ENCODE measurements at places on chromosomes 12 and 14.

GRCh38 chr12:43580601-43581000 lies 28.6 kb upstream of the ADAMTS20 start:
- DNase-seq, result no peak

GRCh38 chr12:109729371-109729781 lies 15.8 kb downstream of the FAM222A start:
- DNase-seq, result no peak

- DNase-seq, result no peak
Measured at GRCh38 chr12:6958609-6959057, 7.5 kb downstream of the PTPN6 start.

DNA sequence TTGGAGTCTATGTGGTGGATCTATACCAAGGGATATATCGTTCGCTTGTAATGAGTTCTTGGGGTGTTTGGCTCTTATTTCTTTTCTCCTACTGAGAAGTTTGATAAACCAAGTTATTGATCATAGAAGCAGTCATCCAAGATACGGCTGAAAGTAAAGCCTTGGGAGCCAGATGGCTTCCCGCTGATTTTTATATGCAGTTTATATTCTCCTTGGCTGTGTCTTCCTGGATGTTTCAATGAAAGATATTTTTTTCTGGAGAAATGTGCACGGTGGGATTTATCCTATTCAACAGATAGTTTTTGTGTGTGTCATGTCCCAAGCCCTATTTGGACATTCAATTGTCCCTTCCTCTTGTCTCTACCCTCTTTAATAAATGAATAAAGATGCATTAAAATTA lies 289.0 kb downstream of the ERC1 start:
- DNase-seq, result no peak

DNA sequence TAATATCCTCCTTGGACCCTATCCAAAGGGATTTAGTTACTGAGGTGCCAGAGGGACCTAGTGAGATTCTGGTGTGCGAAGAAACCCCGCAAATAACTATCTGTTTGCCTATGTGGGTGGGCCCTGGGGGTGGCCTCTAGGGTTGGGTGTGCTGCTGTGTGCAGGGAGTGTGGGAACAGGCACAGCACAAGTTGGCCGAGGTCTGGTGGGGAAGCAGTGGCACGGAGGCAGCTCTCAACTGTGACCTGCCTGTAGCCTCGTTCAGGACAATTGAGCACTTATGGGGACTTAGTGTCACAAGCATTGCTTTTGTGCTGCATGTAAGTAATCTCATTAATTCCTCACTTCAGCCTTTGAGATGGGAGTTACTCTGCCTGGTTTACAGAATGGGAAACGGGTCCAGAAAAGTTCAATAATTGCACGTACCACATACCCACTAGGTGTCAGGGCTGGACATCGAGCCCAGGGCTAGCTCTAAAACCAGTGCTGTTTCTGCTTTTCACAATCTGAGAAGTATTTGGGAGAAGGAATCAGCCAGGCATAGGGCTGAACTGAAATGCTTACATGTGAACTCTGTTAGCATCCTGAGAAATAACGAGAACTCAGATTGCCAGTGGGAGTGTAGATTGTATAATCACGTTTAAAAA lies 58.8 kb downstream of the TECPR2 start:
- no peak for DNase-seq

DNA sequence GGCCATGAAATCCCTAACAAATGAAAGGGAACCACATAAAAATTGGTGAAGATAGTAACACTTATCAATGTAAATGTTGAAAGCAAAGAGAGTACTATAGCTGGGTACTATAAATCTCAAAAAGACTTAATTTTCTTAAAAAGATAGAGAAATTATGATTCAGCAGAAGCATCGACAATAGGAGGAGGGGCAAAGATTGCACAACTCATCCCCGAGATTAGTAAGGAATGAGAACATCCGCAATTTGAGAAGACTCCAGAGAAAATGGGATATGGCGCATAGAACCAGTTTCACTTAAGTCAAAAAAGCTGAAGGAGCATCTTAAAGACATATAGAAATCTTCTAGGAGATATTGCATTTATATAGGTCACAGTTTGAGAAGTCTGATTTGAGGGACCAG lies 220.2 kb upstream of the SLC16A7 start:
- DNase-seq, result no peak

DNA sequence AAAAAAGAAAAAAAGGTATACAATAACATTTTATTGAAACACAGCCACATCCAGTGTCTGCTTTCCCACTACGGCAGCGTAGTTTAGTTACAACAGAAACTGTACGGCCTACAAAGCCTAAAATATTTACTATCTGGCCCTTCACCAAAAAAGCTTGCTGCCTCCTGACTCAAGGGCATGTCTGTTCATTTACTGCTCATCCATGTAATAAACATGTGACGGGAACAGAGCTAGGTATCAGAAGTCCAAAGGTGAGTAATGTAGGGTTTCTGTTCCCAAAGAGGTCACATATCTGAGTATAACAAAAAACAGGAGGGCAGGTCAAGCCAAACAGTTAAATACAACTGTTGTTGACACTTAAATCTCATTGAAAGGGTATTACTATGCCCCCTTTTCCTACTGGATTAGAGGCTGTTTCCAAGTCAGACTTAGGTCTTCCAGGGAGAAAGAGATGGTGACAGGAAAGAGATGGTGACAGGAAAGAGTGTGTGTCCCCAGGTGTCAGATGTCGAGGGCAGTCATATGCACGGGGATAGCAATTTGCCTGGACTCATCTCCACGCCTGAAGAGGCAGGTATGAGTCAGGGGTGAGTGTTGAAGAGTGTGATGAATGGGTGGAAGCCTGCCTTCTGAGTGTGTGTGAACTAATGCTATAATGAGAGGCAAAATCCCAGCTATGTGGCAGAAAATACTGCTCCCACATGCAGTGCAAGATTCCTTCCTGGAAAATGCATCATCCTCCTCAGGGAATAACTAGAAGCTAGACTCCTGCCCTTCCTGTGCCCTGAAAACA lies 77.7 kb downstream of the MAP3K9 start:
- DNase-seq, result no peak

GRCh38 chr12:113347892-113348291 lies 10.5 kb upstream of the PLBD2 start:
- no peak for DNase-seq

DNA sequence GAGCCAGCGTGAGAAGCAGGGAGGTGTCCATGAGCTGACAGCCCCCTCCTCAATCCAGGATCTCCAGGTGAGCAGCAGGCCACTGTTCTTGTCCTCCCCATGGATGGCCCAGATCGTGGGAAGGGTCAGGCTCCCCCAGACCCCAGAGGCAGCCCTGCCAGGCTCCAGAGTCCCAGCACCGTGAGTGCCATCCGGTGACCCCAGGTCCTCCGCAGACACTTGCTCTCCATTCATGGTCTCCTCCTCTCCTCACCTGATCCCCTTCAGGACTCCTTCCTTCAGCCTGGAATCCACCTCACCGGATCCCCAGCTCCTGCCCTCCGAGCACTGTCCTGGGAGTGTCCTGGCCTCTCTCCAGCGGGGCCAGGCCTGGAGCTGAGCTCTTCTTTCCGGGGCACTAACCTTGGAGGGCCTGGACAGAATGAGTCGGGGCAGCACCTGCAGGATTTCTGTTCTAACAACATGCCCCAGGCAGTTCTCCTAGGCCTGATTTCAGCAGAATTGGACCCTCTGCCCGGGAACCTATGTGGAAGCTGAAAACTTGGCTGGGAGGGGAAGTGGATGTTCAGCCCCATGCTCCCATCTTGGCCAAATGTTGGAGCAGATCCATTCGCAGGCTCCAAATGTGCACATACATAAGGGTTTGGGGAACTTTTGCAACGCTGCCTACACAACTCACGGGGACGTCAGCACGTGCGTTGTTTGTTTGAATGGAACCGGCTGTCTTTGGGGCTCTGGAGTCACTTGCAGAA lies 341.6 kb upstream of the SFSWAP start:
- DNase-seq, result no peak

- DNase-seq, result no peak
Measured at GRCh38 chr12:77767756-77768343, 62.8 kb upstream of the NAV3 start.

GRCh38 chr14:76908834-76909233 lies 82.6 kb downstream of the LRRC74A start:
- DNase-seq, result no peak

GRCh38 chr12:11134305-11134704 lies at the start of gene TAS2R30:
Gene TAS2R30, minus strand, starts transcription at chr12:11134644. Its CDS starts 400 bp downstream, at chr12:11134244.
- no peak for DNase-seq

DNA sequence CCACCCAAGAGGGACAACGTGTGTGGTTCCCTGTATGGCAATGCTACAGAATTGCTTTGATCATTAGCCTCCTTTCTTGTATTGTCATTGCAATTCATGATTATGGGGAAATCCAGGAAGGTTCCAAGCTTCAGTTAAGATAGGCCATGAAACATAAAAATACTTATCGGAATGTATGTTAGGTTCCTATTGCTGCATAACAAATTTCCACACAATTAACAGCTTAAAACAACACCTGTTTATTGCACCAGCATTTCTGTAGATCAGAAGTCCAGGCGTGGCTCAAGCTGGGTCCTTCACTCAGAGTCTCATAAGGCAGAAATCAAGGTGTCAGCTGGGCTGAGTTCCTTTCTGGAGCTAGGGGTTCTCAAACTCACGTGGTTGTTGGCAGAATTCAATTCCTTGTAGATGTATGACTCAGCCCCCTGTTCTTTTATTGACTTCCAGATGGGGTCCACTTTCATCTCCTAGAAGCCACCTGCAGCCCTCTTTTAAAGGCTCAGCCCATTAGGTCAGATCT lies 365.6 kb upstream of the TMPO start:
- DNase-seq, result no peak

DNA sequence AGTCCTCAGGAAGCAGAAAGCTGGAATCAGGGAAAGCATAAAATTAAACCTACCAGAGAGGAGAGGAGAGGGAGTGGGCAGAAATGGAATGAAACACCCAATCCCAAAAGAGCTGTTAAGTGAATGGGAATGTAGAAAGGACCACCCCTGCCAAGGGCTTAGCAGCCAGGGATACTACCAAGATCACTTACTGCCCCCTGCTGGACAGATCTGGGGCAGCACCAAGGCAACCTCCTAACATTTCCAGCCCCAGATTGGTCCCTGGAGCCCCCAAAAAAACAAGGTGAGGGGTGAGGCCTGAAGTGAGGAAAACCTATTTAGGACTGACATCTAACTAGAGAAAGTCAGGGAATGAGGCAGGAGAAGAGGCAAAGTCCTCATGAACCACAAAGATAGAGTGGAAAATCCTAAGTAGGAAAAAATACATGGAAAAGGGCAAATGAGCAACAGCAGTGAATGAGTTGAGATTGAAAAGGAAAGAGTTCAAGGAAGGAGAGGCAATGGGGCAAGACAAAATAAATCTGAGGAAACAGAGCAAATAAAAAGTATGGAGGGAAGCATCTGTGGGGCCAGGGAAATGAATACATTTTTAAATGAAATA lies 11.2 kb upstream of the FKBP11 start:
- DNase-seq, result peak; percentile 83

GRCh38 chr12:89507015-89507824 lies 17.4 kb downstream of the GALNT4 start:
- no peak for DNase-seq
